ENCODE measurements at places on chromosomes 5 and 9.

DNA sequence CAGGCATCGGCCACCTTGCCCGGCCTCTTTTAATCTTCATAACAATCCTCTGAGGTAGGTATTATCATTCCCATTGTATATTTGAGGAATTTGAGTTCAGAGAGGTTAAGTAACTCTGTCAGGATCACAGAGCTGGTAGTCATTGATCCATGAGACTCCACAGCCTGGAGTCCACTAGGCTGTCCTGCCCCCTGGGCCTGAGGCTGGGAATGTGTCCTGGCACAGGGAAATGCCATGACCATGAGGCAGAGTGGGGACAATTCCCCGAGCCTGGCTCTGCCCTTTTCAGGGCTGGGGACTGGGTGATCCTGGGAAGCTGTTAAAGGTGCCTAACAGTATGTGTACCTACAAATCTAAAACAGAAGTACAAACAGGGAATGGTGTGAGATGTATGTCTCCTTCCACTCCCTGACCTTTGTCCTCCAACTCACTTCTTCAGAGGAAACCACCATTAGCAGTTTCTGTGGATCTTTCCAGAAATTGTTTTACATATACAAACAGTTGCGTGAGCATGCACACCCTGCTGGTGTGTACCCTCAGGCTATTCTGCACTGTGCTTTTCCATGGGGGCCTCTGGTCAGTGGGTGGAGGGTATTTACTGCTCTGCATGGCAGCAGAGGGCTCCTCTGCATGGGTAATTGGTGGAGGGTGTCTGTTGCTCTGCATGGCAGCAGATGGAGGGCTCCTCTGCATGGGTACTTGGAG is 53.8 kb downstream of the NDST1 start:
- peak; percentile 7 for DNase-seq

- DNase-seq: no peak
Measured at GRCh38 chr9:101409079-101409477, 10.4 kb downstream of the ZNF189 start.

GRCh38 chr9:117706421-117707116 is 2.4 kb downstream of the TLR4 start:
- DNase-seq: no peak

DNA sequence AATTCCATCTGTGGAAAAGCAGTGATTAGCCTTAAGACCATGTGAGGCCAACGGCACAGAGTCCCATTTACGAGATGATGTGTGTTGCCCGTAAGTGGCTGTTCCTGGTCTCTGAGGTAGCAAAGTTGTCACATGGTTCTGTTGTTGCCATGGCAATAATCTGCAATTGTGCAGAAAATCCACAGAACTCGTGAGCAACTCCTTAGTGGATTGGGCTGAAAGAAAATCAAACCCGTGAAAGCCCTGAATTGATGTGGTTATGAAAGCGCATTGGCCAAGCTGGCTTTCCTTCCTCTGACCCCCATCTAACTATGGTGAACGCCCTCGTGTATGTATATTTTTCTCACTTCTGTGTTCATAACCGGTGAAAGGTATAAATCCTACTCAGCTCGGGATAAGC is 614.7 kb downstream of the EBF1 start:
- DNase-seq: peak; percentile 74

DNA sequence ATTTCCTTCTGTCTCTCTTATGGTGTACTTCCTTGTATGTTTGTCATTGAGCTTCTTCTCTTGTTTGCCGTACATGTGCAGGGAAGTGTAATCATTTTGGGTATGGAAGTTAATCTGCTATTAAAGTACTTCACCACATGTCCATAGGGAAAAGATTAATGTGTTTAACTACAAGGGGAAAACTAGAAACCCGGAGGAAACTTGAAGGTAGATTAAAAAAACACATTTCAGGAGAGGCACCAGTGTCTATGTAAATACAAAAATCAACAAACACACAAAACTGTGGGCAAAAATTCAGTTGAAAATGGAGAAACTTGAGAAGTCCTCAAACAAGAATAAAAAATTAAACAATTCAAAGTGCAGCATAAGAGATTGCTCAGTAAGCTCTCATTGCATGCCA is 166.4 kb downstream of the PBX3 start:
- no peak for DNase-seq

- DNase-seq: no peak
Measured at GRCh38 chr5:129541051-129541450, 81.0 kb downstream of the ADAMTS19 start.

DNA sequence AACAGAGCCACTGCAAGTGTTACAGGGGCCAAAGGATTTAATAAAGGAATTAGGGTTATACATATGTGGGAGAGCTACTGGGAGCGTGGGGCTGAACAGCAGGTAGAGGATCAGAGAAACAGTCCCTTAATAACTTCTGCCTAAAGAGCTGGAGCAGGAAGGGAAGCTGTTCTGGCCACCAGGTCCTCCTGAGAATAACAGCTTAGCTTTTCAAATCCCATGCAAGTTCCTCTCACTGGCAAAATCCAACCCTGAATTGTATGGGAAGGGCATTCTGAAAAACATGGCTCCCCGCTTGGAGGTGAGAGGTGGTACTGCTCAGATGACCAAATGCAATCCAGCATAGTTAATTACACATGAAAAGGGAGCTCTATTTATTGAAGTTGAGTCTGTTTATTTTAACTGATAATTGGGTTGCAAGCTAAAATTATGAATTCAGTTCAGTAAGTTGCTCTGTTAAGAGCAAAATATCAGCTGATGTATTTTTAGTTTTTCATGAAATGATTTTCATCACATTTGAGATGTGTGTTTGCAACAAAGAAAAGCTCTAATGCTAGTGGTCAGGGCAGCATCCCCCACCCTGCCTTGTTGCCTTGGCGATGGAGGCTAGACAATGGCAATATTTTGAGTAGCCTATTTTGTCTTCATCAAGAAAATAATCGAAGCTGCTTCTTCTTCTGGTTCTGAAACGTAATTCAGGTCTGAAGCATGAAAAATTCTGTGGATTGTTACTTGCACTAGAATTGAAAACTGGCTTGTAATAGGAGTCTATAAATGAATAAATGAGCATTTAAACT is 58.4 kb upstream of the SH3GL2 start:
- no peak for DNase-seq

DNA sequence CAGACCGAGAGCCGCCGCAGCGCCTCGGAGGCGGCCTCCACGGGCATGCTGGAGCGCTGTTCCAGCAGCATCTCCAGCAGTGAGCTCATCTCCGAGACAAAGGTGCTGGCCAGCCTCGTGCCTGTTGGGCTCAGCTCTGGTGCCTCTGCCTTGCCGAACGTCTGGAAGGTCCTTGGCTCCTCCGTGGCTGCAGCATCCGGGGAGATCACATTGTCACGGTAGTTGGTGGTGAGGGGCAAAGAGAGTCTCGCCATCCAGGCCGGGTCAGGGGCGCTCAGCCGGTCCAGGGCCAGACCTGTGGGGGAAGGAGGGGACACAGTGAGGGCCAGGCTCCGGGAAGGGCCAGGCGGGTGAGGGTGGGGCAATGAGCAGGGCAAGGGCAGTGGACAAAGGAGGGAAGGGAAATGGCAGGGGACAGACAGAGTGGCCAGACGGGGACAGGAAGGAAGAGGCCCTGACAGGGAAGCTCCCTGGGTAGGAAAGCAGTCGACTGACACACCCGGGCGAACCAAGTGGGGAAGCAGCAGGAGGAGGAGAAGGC is 12.4 kb downstream of the PCDH12 start:
- peak; percentile 75 for DNase-seq

GRCh38 chr9:124675261-124676158 is 95.6 kb downstream of the NR6A1 start:
- DNase-seq: no peak

GRCh38 chr9:130741831-130742449 is 48.4 kb downstream of the EXOSC2 start:
- DNase-seq: no peak

DNA sequence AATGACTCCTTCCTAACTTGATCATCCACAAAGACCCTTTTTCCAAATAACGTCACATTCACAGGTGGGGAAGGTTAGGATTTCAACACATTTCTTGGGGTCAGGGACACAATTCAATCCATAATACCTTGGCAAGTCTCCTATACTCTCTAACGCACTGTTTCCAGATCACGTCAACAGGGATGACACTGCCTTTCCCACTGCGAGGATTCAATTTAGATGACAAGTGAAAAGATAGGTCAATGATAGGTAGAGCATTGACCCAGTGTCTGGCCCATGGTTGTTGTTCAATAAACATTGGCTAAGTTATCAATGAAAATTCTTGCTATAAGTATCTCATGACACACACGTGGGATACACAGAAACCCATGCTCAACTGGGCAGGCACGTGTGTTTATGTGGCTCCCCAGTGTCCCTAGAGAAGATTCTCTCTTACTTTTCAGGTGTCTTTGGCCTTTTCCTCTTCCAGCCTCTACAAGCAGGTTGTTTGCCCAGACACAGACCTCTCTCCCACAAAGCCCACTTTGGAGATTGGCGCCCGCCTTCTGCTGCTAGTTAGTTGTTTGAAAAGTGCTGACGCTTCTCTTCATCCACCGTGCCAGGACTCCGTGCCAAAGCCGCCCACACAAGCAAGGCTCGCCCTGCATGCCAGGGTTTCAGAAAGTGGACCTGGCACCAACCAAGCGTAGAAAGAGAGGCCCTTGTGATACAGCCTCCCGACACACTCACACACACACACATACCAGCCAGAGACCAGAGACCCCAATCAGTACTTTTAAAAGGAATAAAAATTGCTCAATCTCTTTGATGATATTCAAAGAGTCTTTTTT is 594.5 kb downstream of the BNC2 start:
- peak; percentile 50 for DNase-seq

- DNase-seq: no peak
Measured at GRCh38 chr5:113034182-113034773, 57.7 kb downstream of the DCP2 start.

DNA sequence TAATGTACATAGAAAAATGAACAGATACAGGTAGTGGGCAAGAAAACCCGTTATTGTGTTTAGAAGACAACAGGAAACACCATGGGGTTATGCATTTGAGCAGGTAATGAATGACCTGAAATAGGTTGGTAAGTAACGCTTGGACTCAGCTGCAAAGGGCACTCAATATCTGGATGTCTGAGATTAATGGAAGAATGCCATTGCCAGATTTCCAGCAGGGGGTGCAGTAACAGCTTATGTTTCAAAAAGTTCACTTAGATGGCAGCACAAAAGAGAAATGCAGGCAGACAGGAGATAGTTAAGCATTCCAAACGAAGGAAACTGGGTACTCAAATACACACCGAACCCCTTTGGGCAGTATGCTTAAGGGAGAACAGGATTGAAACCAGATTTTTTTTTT is 285.5 kb upstream of the VLDLR start:
- DNase-seq: no peak

GRCh38 chr5:52786949-52787599 is 642 bp upstream of the ITGA1 start:
- peak; percentile 21 for DNase-seq

DNA sequence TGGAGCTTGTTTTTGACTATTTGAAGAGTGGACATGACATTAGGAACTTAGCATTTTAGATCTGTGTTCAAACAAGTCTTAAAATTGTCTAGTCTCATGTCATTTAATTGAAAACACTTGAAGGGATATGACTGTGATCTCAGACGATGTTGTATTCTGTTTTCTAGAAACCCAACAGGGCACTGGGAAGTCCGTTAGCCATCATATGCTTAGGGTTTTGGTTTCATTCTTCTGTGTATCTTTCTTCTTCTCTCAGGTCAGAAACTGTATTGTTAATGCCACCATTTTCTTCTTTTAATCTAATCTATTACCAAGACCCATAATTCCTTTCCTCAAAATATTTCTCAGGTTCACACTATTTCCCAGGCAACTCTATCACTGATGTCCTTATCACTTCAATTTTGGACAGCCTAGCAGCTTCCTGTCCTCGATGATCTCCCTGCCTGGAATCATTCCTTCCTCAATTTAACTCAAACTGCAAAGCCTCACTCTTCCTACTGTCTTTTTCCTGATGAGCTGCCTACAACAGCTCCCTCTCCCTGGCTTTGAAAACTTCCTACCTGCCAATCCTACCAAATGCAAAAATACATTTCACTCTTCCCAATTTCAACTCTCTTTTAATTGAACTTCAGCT is 77.7 kb downstream of the MEF2C start:
- DNase-seq: no peak

DNA sequence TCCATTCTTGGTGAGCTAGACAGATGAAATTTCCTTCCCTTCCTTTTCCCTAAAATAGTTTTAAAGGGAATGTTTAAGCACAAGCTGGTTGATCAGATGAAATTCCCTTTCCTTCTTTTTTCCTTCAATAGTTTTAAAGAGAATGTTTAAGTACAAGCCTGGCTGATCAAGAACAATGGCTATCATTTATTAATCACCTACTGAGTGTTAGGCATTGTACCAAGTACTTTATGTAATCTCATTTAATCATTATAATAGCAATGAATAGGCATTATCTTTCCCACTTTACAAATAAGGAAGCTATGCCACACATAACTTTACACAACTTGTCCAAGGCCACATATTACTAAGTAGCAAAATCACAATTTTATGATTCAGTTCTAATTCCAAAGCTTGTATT is 152.0 kb upstream of the ACOT12 start:
- no peak for DNase-seq
